ENCODE measurements at places on chromosomes 7 and 10.

DNA sequence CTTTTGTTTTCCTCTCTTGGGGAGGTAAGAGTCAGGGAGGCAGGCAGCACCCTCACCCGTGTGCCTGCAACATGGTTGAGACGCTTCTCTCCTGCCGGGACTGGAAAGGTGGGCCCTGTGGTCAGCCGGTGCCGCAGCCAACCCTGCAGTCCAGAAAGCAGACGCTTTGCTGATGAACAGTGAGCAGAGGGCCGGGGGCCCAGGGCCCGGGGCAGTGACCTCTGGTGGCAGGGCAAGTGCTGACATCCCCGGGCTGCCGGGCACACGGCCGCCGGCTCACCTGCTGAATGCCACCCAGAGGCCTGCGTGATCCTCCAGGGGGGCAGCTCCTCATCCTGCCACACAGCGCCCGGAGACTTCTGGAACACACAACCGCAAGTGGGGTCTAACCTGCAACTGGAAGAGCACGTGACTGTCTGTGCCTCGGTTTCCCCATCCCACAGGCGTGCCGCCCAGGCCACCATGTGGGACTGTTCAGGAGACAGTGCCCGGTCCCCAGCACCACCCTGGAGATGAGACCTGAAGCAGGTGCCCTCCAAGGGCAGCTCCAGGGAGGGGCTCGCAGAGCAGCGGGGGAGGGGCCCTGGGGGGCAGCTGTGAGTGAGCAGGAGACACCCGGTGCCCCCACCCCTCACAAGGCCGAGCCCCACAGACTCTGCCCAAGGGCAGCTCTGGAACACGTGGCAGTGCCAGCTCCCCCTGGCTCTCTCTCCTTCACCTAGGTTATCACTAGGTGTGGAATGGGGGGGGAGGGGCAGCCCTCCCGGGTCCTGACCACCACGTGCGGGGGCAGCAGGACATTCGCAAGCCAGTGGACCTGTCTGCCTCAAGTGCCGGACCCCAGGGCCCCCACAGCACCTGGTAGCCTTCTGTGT, 2.2 kb upstream of the ADGRA1 start:
- DNase-seq: no peak

GRCh38 chr10:121683366-121683765, 85.1 kb upstream of the FGFR2 start:
- DNase-seq: no peak

DNA sequence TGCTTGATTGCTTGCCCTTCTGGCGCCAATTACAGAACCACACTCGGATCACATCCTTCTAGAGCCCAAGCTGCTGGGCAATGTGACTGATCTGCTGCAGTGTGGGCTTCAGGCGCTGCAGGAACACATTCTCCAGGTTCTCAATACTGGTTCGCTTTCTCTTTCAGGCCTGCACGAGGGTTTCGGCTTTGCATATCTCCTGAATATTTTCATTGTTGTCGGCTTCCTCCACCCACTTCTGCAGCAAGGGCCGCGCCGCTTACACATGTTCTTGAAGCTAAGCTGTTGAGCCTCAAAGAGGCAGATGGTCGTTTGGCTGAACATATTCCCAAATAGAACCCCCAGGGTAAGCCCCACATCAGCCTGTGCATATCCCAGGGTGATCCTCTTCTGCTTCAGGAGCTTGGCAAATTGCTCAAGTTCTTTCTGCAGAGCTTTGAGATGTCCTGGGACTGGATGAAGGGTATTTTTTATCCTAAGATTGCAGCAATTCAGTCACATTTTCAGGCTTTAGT, 64.6 kb downstream of the HERC4 start:
- no peak for DNase-seq

DNA sequence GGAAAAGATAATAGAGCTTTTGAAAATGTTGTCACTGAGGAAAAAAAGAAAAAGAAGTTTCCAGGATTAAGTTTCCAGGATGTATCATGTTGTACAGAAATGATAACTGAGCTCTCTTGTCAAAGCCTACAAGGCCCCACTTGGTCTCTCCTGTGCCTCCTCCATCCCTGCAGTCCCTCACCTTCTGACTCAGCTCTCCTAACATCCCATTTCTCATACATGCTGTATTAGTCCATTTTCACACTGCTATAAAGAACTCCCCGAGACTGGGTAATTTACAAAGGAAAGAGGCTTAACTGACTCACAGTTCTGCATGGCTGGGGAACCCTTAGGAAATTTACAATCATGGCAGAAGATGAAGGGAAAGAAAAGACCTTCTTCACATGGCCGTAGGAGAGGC, 3.8 kb upstream of the DGKI start:
- no peak for DNase-seq

GRCh38 chr7:134949171-134949570, 37.1 kb upstream of the AGBL3 start:
- no peak for DNase-seq

- no peak for DNase-seq
Measured at GRCh38 chr10:62961951-62962523, 145.9 kb upstream of the EGR2 start.

- DNase-seq: peak; percentile 22
Measured at GRCh38 chr10:105952153-105952552, 1212.4 kb downstream of the SORCS1 start.

GRCh38 chr7:136053689-136054485, 76.7 kb upstream of the MTPN start:
- DNase-seq: no peak

DNA sequence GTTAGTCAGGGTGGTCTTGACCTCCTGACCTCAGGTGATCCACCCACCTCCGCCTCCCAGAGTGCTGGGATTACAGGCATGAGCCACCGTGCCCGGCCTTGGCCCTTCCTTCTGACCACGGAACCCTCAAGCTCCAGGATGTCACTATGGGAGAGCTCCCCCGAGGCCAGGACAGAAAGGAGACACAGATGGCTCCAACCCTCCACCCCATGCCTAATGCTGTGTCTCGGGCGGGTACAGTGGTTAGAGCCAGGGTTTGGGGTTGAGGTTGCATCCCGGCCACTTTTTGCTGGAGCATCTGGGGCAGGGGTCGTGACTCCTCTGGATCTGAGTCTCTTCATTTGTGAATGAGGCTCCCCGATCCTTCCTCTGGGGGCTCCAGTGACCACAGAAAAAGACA, 8.1 kb downstream of the MYL10 start:
- DNase-seq: no peak

- no peak for DNase-seq
Measured at GRCh38 chr10:34769899-34770298, 45.2 kb downstream of the PARD3 start.

DNA sequence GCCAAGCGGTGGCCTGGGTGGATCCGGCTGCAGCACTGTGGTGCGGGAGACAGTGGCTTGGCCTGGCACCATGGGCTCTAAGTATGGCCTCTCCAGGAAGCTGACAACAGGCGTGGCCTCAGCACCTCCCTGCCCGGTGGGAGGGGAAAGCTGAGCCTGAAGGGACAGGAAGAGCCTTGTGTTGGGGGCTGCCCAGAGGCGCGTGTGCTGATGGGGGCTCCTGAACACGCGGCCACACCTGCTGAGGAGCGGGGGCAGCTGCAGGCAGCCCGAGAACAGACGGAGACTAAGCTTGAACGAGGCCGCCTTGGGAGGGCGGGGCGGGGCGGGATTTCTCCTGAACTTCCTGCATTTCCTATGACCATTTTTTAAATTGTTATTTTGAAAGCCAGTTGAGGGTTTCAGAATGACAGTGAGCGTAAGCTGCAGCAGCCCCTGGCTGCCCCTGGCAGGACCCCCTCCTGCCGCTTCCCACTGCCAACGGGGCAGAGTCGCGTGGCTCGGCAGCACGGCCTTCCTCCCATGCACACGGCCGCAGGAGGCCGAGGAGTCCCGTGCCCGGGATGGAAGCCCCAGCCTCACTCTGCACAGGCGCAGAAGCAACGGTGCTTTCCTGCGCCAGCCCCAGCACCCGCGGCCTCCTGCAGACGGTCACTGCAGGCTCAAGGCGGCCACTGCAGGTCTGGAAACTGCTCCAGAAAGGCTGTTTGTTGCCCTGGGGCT, 43.2 kb downstream of the DPYSL4 start:
- no peak for DNase-seq

- DNase-seq: no peak
Measured at GRCh38 chr7:28135760-28136159, 44.8 kb downstream of the JAZF1 start.

DNA sequence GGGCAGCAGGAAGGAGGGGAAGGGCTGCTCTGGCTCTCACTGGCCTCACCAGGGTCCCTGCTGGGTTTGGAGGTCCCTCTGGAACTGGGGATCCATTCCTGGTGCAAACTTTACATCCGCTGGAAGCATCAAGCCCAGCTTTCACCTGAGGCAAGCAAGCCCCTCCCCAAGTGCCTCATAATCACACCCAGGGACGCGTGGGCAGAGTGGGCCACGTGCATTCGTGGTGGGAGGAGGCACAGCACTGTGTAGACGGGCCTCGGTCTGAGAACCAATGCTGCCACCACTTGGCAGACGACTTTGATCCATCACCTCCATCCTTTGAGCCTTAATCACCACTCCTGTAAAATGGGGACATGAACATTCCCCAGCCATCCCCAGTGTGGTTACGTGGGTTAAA, 74.1 kb downstream of the VWA2 start:
- DNase-seq: no peak

DNA sequence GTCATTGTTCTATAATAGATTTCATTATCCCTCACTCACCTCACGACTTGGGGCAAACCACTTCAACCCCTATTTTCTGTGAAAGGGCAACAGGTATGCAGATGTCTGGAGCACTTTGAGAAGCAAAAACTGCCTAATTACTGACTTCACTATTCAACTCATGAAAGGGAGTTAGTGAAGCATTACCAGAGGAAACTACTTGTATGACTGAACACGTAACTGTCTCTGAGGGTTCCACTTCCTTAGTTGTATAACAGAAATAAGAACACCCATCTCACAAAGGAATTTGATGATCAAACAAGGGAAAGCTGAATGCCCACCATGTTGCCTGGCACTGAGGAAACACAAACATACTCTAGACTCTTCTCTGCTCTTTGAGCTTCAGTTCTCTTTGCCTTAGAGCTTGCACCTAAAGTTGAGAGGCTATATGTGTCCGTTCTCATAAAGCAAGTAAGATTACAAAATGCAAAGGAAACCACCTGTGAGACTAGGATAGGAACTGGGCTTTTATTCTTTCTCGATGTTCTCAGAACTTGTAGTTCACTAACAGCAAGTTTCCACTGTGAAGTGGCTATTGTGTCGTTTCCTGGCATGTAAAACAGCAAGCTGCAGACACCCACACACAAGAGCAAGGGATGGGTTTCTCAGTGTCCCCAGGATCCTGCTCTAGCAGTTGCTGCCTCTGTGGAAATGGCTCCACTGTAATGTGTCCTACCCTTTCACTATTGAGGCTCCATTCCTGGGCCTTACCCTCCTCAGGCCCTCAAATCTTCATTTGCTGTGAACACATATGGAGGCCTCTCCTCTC, 2.6 kb downstream of the TMEM243 start:
- no peak for DNase-seq

- no peak for DNase-seq
Measured at GRCh38 chr7:46026741-46027140, 105.7 kb upstream of the IGFBP3 start.

DNA sequence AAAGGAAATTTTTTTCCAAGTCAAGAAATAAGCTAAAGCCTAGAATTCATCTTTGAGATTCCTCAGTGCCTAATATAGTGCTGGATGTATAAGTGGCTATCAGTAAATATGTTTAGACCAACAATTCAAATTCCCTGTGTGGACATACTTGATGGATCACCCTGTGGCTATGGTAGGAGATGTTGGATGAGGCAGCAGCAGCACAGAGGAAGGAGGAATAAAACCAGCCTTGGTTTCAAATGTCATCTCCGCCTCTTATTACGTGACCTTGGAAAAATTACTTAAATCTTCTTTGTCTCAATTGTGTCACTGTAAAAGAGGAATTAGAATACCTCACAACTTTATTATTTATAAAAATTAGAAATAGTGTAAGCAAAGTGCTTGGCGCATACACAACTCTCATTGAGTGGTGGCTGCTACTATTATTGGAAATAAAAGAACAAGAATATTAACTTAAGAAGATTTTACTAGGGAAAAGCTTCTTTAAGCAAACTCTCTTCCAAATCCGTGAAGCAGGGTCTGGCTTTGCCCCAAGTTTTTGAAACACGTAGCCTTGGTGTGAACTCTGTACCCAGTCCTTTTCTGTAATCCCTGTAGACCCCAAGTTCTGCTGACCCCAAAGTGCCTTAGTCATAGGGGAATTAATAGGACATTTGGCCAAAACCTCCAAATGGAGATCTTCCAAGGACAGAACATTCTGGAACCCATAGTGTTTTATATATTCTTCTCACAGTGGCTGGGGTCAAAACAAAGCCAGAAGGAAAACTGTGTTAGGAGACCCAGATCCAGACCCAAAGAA, 283.8 kb downstream of the PTEN start:
- no peak for DNase-seq

GRCh38 chr7:7607010-7607409, 33.5 kb upstream of the UMAD1 start:
- no peak for DNase-seq

DNA sequence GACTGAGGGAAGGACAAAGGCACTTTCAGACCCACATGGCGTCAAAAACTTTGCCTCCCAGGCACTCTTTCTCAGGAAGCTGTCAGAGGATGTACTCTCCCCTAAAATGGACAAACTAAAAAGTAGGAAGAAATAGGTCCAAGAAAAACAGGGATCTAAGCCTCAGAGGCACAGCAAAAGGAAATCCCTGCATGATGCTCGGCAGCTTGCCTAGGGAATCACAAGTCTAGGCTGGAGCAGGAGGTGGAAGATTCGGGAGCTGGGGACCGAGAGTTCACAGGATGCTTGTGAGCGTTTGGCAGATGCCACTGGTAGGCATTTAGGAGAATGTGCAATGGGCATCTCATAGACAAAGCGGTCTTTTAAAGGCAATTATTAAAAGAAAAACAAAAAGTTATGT, 60.8 kb downstream of the ATXN7L1 start:
- DNase-seq: no peak

DNA sequence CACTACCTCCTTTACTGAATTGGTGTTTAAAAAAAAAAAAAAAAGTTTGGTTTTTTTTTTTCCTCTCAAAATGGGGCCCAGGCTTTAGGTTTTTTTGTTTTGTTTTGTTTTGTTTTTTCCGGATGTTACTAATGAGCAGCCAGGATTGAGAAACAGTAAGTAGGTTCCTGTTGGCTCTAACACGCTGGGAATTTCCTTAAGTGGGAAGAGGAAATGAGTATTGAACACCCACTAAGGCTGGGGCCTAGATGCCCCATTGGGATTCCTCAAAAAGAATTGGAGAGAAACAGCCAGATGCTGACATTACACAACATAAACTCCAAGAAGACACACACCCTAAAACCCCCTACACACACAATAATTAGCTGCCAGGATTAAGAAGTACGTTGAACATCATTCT, 102.2 kb upstream of the NANOS1 start:
- no peak for DNase-seq

GRCh38 chr10:6271663-6272062, 68.9 kb downstream of the PFKFB3 start:
- no peak for DNase-seq

All from WTC11 (cell line).